CD4-positive, alpha-beta T cell treated with Interferon gamma for 1 hour (primary cell): ENCODE measurements at places on chromosomes 4 and X.

DNA sequence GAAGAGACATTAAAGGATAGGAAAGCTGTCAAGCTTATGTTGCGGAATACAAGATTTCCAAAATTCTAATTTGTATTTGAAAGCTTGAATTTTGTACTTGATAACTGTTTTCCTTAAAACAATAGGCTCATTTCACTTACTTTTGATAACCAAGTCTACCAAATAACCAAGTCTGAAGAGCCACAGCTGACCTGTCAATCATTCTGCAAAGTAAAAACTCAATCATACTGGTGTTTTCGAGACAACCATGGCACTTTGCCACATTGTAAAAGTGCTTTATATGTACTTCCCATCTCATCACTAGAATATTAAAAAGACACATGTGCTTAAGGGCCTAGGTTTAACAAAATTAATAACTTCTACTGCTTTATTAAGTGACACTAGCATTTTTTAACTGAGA is 47.9 kb downstream of the LEF1 start:
- no peak for DNase-seq

DNA sequence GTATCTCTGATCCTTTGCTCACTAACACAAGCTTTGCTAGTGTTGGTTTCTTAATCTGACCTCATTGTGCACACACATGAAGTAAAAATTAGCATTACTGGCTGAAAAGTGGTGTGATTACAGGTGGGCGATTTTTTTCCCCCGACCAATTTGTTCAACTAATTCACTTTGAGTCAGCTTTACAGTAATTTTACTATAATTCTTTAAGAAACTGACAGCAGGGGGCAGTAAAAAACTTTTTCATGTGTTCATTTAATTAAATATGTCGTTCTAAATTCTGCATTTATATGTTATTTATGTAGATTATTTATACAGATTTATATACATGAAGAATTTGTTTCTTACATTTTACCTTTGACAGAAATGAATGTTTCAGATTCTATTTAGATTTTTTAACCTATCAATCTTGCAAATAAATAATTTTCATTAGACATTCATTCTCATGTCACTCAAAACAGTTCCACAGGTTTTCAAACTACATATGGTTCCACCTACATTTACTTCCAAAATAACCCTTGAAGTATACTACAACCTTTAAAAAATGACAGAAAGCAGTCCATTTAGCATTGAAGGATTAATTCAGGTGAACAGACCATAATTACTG is 17.5 kb downstream of the PALLD start:
- no peak for DNase-seq

GRCh38 chr4:11436084-11436483 is 7.4 kb upstream of the HS3ST1 start:
- DNase-seq: no peak

DNA sequence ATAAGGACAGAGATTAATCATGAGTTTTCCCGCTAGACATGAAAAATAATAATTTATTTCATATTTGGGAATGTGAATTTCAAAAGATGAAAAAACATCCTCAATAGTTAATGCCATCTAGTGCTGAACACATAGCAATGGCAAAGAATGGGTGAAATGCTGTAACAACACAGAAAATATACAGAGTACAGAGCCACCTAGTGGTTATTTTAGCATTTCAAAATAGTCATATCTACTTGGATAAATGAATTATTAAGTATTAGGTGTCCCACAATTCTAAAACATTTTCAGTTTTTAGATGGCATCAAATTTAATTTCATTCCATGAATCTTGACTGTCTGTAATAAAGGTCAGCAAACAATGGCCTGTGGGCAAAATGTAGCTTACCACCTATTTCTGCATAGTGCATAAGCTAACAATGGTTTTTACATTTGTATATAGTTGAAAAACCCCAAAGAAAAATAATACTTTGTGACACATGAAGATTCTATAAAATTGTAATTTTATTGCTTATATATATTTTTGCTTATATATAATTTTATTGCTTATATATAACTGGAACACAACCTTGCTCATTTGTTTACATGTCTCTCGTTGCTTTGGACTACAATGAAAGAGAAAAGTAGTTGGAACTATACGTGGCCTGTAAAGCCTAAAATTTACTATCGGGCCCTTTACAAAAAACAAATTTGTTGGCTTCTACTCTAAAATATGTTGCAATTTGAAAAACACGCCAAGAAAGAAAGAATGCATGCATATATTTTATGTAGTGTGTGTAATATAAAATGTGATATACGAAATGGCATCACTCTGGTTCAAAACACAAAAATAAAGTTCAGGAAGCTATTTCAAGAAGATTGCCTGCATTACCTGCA is 99.1 kb upstream of the FAM47C start:
- no peak for DNase-seq

- DNase-seq: no peak
Observed at GRCh38 chr4:165548702-165549101, 169.9 kb downstream of the CPE start.
